ENCODE measurements at places on chromosomes 1 and 21.
A peak's percentile ranks its signal among the peaks of the same experiment; 100 is the strongest.

GRCh38 chr21:42155045-42155855 lies 63.7 kb upstream of the ABCG1 start:
- no peak for DNase-seq
- no peaks in the 10 kb centered on the region for H3K36me3 ChIP-seq
- no peak overlapping the region for H3K27ac ChIP-seq
- no peak overlapping the region for H3K4me3 ChIP-seq

GRCh38 chr1:42420911-42421585 lies 34.8 kb downstream of the ZMYND12 start:
- peaks cover 37% of the 10 kb centered on the region for H3K4me1 ChIP-seq
- DNase-seq: peak; percentile 42

DNA sequence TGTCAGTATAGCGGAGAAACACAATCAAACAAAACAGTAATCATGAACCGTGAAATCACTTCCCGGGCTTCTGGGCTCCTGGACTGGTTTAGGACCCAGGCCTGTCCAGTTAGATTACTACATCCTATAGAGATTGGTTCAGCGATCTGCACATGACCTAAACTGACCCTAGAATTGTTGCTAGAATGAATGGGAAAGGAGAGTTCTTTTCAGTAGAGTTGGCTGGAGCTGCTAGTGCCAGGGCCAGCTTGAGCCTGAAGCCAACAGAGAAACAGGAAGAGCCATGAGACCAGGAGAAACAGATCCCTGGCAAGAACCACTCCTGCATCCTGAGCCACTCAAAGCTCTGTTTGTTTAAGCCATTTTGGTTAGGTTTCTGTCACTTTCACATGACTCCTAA lies 474.3 kb upstream of the C1orf87 start:
- H3K27me3 ChIP-seq: peaks cover 2% of the 10 kb centered on the region
- no peak for DNase-seq
- H3K36me3 ChIP-seq: no peaks in the 10 kb centered on the region
- H3K4me3 ChIP-seq: no peak overlapping the region
- H3K27ac ChIP-seq: no peak overlapping the region
- no peaks in the 10 kb centered on the region for H3K4me1 ChIP-seq

- peaks cover 3% of the 10 kb centered on the region for H3K27me3 ChIP-seq
- no peak for DNase-seq
- H3K36me3 ChIP-seq: no peaks in the 10 kb centered on the region
- H3K4me1 ChIP-seq: peaks cover 24% of the 10 kb centered on the region
- no peak overlapping the region for H3K4me3 ChIP-seq
Observed at GRCh38 chr1:9246841-9247785, 12.5 kb downstream of the H6PD start.

DNA sequence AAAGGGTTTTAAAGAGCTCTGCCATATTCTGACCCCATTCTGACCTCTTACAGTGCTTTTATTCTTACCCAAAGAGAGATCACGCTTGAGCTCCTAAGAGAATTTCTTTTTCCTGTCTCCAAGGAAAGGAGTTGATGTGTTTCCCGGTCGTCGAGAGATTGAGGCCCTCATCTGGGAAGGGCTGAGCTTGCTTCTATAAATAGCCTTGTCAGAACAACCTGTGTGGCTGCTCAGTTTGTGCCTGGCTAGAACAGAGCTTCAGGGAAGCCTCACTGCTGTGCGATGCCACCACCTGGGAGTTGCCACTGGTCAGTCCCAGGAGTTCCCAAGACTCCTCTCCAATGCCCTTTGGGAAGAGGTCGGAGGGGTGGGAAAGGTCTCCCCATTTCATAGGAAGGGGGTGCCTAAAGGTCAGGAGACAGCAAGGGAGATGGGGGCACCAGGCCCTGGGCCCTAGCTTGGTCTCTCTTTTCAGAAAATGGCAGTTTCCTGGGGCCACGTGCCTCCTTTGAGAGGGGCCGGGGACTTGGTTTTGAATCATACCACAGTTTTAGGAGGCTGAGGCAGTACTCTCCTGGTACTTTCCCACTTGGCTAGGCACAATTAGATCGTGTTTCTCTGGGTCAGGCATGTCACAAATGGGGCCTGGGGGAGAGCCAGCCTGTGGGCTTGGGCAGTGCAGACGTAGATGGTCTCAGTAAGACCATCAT lies 52.1 kb downstream of the EIF2D start:
- no peak overlapping the region for H3K27ac ChIP-seq
- H3K4me1 ChIP-seq: peaks cover 24% of the 10 kb centered on the region
- DNase-seq: no peak
- peaks cover 6% of the 10 kb centered on the region for H3K27me3 ChIP-seq
- no peaks in the 10 kb centered on the region for H3K36me3 ChIP-seq

DNA sequence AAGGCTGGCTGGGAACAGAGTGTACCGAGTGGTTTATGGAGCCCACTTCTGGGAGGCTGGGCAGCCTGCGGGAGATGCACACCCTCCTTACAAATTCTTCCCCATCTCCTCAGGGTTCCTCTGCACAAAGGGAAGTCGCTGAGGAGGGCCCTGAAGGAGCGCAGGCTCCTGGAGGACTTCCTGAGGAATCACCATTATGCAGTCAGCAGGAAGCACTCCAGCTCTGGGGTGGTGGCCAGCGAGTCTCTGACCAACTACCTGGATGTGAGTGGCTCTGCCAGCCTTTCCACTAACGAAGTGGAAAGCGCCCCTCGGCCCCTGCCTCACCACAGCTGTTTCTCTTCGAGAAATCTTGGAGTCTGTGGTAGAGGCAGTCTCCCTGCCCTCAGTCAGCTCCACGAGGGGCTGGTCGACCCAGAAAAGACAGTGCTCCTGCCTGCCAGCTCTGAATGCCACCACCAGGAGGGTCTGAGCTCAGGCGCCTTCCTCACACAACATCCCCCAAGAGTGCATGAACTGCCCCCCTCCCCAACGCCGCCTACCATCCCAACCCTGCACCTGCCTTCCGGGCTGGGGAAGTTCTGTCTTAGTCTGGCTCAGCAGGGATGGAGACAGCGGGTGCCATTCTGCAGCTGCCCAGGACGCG lies 31.8 kb downstream of the PROK1 start:
- H3K4me3 ChIP-seq: no peak overlapping the region
- DNase-seq: no peak
- no peaks in the 10 kb centered on the region for H3K4me1 ChIP-seq

DNA sequence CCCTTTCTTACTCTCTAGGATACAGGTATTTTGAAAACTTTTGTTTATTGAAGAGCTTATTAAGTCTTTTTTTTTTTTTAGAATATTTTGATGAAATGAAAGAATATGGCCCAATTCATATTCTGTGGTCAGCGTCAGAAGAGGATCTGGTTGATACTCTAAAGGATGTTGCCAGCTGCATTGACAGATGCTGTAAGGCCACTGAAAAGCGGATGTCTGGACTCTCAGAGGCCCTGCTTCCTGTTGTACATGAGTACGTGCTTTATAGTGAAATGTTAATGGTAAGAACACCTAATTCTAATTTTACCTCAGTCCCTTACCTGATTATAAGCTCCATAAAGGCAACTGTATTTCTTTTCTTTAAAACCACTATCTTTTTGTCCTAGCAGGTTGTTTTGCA lies 37.1 kb downstream of the SNX7 start:
- DNase-seq: no peak
- H3K4me1 ChIP-seq: no peaks in the 10 kb centered on the region
- no peaks in the 10 kb centered on the region for H3K27me3 ChIP-seq
- no peak overlapping the region for H3K4me3 ChIP-seq
- H3K36me3 ChIP-seq: no peaks in the 10 kb centered on the region
- H3K27ac ChIP-seq: no peak overlapping the region

DNA sequence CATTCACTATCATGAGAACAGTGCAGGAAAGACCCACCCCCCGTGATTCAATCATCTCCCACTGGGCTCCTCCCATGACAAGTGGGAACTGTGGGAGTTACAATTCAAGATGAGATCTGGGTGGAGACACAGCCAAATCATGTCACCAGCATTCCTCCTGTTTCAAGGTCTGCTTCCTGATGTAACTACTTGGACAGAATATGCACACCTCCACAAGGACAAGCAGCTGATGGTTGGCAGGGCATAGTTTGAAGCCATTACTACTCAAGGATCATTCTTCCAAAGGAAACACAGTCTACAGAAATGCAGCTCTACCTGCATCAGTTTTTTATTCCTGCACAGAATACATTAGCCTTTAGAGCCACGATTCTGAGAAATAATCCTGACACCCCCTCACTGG lies 28.5 kb upstream of the RNF2 start:
- H3K27ac ChIP-seq: no peak overlapping the region
- peaks cover 3% of the 10 kb centered on the region for H3K27me3 ChIP-seq
- no peaks in the 10 kb centered on the region for H3K4me1 ChIP-seq
- DNase-seq: no peak
- no peak overlapping the region for H3K4me3 ChIP-seq

- H3K27ac ChIP-seq: no peak overlapping the region
- H3K4me3 ChIP-seq: no peak overlapping the region
- H3K36me3 ChIP-seq: no peaks in the 10 kb centered on the region
- peak; percentile 75 for DNase-seq
Observed at GRCh38 chr1:9615316-9616063, 26.8 kb downstream of the TMEM201 start.

DNA sequence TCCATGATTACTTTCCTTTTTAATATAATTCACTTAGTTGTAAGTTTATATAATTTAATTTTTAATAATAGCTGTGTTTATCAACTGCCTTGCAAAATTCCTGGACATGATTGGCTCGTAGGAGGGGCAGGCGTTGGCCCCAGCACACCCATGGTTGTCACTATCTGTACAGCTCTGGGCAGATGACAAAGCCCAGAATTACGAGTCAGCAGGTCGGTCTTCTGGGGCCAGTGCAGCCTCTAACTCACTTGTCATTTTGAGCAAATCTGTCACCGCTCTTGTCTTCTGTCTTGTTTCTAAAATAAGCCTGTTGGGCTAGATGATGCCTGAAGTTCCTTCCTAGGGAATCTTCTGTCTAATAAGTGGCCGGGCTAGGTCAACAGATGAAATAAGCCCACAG lies 21.4 kb upstream of the LRRC38 start:
- no peaks in the 10 kb centered on the region for H3K27me3 ChIP-seq
- DNase-seq: no peak
- no peaks in the 10 kb centered on the region for H3K36me3 ChIP-seq
- H3K4me1 ChIP-seq: no peaks in the 10 kb centered on the region
- no peak overlapping the region for H3K27ac ChIP-seq
- no peak overlapping the region for H3K4me3 ChIP-seq

DNA sequence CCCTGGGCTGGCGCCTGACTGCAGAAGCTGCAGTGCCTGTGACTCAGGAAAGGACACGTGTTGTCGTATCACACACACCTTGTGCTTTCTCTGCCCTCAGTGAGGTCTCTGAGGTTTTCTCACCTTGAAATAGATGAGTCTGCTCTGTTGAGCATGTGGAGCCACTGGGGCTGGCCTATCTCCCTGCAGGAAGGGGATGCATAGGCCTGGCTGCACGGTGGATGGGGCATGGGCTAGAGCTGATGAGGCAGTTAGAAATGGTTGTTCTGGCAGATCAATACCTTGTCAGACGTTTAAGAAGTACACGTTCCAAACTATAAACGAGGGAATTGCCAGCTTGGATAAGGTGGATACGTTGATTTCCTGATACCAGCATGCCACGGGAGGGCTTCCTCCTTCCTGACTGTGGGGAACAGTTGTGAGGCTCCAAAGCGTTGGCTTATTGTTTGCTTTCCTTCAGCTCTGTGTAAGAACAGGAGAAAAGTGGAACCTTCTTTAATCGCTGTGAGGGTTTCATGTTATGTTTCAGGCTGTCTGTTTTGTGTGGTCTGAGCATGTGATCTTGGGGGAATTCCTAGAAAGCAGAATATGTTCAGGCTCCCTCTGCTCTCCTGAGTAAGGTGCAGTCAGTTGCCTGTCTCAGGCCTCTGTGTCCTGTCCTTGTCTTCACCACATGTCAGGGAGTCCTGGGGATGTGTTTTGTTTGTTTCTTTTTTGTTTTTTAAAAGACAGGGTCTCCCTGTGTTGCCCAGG lies 44.8 kb downstream of the PCNT start:
- H3K27me3 ChIP-seq: peaks cover 3% of the 10 kb centered on the region
- H3K36me3 ChIP-seq: peaks cover 5% of the 10 kb centered on the region
- peaks cover 7% of the 10 kb centered on the region for H3K4me1 ChIP-seq
- no peak overlapping the region for H3K4me3 ChIP-seq
- peak overlapping the region; percentile 78 for H3K27ac ChIP-seq

GRCh38 chr1:89887270-89887669 lies 66.4 kb downstream of the LRRC8D start:
- H3K4me3 ChIP-seq: no peak overlapping the region
- peaks cover 1% of the 10 kb centered on the region for H3K27me3 ChIP-seq
- DNase-seq: no peak
- H3K4me1 ChIP-seq: peaks cover 10% of the 10 kb centered on the region
- no peak overlapping the region for H3K27ac ChIP-seq

DNA sequence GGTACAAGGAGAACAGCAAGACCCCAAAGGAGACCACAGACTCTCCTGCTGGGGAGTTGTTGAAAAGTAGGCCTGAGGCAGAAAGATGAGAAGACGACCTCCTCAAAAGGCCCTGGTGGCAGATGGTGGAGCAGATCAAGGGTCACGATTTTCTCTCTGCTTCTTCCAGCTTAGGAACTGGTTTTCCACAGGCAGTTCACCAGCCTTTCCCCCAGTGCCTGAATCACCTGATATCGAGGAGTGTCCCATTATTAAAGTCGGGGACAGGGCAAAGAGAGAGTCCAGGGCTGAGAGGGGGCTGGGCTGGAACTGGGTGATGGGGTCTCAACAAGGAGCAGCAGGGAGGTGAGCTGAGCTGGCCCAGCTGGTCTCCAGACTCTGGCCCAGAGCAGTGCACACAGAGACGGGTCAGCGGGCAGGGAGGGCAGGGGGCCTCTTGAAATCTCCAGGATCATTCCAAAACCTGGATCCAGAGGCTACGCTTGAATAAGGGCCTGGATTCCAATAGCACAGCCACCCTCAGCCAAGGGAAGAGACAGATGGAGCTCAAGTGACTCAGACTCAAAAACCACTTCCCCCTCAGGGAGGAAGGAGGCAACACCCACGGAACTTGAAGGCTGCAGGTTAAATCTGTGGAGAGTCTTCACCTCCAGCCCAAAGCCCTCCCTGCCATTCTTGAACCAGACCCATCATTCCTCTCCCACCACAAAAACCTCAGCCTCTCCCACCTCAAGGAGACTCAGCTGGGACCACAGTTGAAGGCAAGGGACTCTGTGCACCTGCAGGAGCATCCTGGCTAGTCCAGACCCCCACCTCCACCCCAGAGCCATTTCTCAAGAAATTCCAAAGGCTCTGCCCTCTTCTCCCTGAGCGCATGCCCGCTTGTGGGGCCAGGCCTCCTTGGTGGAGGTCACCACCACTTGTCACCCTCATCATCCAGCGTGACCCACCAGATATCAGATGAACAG lies at the start of gene S100A5:
Gene S100A5 (minus strand): TSS at position 541 of the 968 bp plus-strand sequence. CDS start 743 bp downstream, outside the sequence.
- peaks cover 29% of the 10 kb centered on the region for H3K4me1 ChIP-seq
- no peaks in the 10 kb centered on the region for H3K36me3 ChIP-seq
- no peak for DNase-seq

- no peak overlapping the region for H3K4me3 ChIP-seq
- no peak for DNase-seq
- no peak overlapping the region for H3K27ac ChIP-seq
- peaks cover 2% of the 10 kb centered on the region for H3K27me3 ChIP-seq
Observed at GRCh38 chr1:215878843-215879242, 311.7 kb downstream of the KCTD3 start.

Measured in glutamatergic neuron (in vitro differentiated cells).